Right atrium auricular region (tissue), 2 donors: ENCODE measurements at places on chromosomes 16 and 17. TPM values are rescaled to one million over a fixed set of nuclear protein-coding genes. Genes with fewer than 3 reads are reported as not detected.

- no peak for DNase-seq
Observed at GRCh38 chr17:4959261-4959965, 8.2 kb downstream of the SPAG7 start.

DNA sequence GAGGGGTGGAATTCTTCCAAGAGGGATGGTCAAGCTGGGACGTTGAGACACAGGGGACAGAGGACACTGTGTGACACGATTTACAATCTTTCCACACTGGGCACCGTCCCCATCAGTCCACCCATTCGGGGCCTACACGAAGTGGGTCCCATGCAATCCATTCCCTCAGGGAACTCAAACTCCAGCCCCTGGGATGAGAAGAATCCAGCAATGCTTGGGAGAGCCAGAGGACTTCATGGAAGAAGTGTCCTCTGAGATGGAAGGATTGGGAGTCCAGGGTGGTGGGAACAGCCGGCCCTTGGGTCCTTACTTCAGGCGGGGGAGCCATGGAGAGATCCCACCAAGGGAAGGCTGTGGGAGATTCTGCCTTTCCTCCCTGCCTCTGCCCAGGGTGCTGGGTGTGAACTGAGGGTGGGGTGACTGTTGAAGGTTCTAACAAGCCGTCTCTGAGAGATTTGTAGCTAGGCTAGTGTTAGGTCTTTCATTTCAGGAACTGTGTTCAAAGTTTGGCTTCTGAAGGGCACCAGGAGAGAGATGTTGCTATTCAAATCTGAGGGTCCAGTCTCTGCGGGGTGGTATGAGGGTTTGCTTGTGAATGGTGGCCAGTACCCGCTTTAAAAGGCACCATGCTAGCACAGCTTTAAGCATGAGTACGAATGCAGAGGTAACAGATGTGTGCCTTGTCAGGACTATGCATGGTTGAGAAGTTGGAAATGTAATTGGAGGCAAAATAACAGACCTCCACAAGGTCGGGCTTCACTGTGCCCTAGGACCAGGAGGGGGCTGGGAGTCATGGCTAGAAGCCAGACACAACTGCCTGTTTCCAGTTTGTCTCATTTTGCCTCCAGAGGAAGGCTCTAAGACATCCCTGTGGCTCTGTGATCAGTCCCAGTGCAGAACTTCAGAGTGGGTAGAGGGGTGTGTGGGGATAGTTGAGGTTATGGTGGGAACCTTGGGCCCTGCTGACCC, 1.9 kb downstream of the ATP1B2 start:
- DNase-seq, result no peak

DNA sequence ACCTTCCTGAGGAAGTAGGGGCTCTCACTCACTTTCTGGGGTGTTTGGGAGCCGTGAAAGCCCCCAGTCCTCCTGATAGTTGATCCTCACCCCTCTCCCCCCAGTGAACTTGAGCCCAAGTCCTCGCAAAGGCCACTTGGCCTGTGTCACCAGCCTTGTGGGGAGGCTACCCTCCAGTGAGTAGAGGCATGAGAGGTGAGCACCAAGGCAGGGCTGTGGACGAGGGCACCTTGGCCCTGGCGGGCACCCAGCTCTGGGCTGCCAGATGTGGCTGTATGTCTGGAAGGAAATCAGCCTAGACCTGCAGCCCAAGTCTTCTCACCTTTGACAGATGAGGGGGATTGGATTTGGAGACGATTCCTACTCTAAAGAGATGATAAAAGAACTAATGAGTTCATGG, 3.1 kb downstream of the TTYH2 start:
- no peak for DNase-seq

DNA sequence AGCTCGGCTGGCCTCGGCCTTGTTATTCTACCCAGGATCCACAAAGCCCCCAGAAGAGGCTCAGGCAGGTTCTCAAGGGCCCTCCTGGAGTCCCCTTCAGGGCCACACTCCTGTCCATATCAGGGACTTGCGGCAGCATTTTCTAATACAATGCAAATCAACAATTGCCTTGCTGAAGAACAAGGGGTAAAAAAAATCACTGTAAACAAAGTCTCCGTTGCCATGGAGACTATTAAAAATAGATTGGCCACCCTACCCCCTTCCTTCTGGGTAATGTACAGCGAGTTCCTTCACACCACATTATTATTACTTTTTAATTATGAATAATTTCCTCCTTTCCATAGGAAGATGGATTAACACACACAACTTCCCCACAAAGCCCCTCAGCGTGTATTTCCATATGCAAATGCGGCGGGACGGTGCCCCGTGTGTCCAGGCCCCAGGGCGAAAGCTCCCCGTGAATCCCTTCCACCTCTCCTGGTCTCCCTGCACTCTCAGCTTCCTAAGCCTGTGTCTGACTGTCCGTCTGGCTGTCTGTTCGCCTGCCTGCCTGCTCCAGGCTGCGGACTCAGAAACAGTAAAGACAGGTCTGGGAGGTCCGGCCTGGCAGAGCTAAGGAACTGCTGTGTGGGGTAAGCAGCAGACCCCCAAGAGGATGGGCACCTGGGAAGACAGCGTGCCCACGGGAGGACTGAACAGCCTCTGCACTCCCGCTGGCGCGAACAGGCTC, 196.6 kb downstream of the RBFOX3 start:
- DNase-seq, result no peak

The NPTX1 gene
- total RNA-seq, result not detected

GRCh38 chr16:78838276-78838675, 738.8 kb downstream of the WWOX start:
- DNase-seq, result no peak

The CDH5 gene
- 58.0 TPM for total RNA-seq

DNA sequence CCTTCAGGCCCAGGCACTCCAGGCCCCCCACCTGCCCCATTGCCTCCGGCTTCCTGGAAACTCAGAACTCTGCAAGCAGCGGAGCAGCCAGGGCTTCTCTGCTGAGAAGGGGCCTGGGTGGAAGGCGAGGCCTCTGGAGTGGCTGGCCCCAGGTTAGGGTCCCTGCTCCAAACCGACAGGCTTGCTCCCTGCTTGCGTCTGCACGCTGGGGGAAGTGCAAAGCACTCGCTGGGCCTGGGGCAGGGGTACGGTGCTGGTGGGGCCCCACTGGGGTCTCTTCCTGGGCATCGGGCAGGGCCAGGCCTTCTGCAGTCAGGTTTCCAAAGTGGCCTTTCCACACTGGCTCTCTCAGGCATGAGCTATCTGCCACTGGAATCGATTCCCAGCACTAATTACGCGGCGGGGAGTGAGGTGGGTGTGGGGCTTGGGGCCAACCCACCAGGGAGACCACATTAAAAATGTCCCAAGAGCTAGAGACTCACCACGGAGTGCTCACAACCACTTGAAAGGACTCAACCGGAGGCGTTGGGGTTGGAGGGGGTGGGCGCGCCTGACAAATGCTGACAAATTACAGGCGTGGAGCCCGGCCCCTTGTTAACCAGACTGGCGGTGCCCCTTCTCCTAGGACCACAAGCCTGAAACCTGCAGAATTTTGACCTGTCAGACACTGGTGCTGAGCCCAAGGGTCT, 17.9 kb downstream of the FAM83G start:
- no peak for DNase-seq

DNA sequence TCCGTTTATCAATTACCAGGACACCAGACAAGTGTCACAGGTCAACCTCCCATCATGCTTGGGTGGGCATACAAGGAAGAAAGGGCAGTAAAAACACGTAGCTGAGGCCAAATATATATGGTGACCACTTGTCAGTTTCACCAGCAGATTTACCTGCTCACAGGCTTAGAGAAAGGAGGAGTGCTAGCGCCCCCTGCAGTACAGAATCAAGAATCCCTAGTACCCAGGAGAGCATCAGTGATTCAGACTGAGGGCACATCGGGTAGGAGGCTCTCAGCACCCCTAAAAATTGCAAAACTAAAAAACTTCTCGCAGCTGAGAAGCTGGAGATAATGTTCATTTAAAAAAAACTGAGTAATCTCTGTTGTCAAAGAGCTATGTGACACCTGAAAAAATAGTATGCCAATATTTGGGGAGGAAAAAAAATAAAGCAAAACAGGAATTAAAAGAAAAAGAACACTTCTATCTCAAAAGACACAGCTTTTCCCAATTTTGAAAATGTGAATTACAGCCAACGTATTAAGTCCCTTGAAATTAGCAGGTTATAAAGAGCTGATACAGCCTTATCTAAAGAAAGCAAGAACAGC, 21.2 kb upstream of the MON1B start:
- no peak for DNase-seq

- peak; percentile 69 for DNase-seq
Observed at GRCh38 chr16:11557801-11558200, 28.9 kb downstream of the LITAF start.

- DNase-seq, result no peak
Observed at GRCh38 chr16:80936410-80936809, 70.3 kb downstream of the CMC2 start.

The PLA2G10 gene
- total RNA-seq, result not detected

The NEK8 gene
- total RNA-seq, result 1.0 TPM

The KRT25 gene
- not detected for total RNA-seq

- DNase-seq, result no peak
Observed at GRCh38 chr16:89113661-89114060, 20.0 kb downstream of the ACSF3 start.

DNA sequence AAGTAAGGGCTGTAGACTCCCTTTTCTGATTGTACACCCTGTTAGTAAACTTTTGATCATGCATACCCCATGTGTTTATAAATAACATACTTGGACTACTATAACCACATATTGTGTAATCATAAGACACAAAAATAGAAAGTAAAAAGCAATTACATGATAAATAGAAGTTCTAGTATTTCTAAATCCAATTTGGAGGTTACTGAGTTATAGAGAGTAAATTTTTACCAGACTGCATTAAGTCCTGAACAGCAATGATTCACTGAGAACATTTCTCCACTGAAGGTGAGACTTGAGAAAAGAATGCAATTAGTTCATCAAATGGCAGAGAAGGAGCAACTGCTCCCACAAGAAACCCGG, 7.7 kb upstream of the TBKBP1 start:
- DNase-seq, result no peak

DNA sequence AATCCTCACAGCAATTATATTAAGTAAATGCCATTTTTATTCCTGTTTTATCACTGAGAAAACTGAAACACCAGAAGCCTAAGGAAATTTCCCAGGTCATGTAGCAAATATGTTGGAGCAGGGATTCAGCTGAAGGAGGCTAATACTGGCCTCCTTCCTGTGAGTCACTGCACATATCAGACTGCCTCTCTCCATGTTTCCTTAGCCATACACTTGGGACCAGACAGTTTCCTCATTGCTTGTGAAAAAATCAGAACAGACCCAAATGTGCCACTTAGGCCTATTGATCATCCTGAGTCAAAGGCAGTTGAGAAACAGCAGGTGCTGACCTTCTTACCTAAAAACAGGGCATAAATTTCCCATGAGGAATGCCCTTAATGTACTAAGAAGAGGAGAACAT, 18.9 kb upstream of the ELAC2 start:
- no peak for DNase-seq

The DNAAF1 gene
- not detected for total RNA-seq
